ENCODE measurements at places on chromosomes 6 and 20.

DNA sequence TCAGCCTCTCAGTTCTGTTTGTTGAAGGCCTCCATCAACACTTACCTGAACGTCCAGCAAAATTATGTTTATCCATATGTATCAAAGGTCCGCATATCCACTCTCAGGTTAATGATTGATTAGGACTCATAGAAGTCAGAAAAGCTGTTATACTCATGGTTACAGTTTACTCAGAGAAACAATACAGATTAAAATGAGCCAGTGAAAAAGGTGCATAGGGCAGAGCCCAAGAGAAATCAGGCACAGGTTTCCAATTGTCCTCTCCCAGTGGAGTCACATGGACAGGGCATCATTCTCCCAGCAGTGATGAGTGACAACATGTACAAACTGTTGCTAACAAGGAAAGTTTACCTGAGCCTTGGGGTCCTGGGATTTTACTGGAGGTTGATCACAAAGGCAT, 36.2 kb downstream of the THEMIS start:
- DNase-seq, result no peak

DNA sequence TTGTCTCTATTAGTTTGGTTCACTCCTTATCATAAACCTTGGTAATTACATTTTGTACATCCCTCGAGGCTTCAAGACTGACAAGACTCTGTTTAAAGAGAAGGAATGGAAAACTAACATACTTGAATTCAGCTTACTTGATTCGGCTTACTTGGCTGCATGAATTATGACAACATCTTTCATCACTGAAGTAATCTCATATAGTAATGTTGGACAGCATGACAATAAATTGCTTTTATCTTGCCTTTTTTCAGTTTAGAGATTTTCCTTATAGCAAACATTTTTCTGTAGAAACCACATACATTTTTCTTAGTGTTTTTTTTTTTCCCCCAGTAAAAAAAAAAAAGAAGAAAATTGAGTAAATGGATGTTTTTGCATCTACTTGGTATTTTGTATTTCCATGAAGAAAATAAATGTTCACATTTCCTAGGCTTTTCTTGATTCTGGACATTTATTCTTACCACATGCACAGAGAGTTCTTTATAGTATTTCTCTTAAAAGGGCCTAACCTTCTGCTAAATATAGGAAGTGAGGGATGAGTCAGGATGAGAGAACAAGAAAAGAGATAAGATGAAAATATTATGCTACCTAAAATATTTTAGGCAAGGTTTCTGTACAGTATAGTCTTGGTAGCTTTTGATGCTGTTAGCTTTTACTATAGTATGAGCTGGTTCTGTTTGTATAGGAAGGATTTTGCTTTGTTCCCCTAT, 101.0 kb upstream of the HDGFL1 start:
- DNase-seq, result no peak

DNA sequence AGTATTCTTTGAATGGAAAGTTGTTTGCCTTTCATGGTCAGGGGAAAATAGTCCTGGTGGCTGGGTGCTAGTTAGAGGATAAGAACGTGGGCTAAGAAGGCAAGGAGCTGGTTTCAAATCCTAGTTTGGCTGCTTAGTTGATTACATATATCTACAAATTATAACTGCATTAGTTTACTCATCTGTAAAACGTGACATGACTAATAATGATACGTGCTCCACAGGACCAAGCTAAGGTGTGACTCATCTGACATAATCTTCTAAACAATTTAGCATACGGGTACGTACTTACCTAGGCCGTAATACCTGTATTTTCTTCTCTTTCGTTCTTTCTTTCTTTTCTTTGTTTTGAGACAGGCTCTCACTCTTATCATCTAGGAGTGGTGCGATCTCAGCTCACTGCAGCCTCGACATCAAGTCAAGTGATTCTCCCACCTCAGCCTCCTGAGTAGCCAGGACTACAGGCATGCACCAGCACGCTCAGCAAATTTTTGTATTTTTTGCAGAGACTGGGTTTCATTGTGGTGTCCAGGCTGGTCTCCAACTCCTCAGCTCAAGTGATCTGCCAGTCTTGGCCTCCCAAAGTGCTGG, 1274.2 kb upstream of the GJE1 start:
- no peak for DNase-seq

GRCh38 chr6:120355822-120356221, 978.5 kb downstream of the TBC1D32 start:
- no peak for DNase-seq

DNA sequence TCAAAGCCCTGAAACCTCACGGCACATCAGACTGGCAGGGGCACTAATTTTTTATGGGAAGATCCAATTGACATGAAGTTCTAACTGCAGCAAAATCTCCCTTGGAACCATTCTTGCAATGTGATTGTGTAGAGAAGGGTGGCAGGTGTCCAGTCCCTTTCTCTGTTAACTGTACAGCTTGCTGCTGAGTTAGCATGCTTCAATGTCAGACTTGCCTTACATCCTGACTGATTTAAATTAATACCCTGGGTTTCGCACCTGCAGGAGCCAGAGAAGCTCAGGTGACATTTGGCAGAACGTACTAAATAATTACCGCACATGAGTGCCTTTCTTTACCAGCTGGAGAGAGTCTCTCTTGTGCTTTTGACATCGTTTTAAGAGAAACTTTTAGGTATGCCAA, 123.0 kb downstream of the DOK5 start:
- DNase-seq, result no peak

GRCh38 chr6:151096255-151096612, 143.5 kb upstream of the AKAP12 start:
- no peak for DNase-seq

DNA sequence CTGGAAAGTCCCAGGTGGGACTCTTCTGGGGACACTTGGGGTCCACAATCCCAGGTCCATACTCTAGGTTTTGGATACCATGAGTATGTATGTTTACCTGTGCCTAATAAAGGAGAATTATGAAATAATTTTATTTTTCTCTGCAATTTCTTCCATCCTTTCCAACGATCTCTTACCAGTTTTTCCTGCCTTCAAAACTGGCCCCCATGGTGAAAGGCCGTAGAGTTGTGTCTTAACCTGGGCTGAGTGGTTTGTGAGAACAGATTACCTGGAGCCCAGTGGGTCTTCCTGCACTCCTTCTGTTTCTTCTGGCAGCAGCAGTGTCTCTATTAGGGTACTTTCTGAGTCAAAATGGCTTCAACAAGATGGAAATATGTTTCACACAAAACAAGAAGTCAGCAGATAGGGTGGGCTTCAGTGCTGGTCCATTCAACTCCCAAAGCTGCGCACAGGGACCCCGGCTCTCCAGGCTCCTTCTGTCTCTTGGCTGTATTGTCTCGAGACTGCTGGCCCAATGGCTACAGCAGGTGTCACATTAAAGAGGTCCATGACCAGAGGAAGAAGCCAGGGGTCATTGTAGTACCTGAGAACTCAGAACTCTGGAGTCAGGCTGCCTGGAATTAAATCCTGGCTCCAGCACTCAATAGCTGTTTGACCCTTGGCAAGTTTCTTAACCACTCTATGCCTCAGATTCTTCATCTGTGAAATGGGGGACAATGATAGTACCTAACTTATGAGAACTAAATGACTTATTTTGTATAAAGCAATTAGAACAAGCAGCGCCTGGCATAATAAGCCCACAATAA, 10.5 kb upstream of the RBCK1 start:
- no peak for DNase-seq

GRCh38 chr20:62721511-62722370, 13.1 kb downstream of the NTSR1 start:
- DNase-seq, result no peak

GRCh38 chr6:93196406-93196970, 222.9 kb downstream of the EPHA7 start:
- no peak for DNase-seq

GRCh38 chr20:49507741-49508434, 25.4 kb upstream of the KCNB1 start:
- DNase-seq, result no peak

DNA sequence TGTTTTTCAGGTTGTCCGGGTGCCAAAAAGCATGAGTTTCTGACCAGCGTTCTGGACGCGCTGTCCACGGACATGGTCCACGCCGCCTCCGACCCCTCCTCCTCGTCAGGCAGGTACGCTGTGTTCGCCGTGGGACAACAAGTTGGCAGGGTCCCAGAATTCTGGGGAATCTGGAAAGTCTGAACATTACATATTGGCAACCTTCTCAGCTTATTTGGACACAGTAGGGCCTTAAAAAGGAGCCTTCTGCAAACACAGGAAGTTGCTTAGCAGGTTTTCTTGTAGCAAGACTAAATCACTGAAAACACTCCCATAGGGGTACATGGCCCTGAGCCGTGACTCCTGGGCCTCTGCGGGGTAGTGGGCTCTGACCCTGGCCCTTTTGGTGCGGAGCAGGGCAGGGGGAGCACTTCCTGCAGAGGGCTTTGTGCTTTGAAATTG, 209.7 kb downstream of the SMOC2 start:
- DNase-seq, result no peak

DNA sequence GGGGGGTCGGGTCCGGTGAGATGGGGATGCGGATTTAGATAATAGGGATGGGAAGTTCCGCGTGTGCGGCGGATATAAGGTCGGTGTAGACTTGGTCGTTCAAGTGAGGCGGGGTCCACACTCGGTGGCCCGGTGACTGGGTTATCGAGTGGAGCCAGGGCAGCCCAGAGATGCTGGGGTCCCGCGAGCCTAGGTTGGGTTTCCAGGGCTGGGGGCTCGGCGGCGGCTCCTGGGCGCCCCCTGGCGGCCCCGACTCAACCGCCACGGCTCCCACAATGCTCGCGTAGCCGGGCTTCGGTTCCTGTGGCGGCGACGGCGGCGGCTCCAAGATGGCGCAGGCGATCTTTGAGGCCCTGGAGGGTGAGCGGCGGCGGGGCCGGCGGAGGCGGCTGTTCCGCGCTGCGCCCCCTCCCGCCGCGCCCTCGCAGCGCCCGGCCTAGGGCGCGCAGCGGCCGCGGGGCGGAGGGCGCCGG, at the start of gene ZNF341:
Gene ZNF341 (plus strand): TSS at position 304 of the 473 bp plus-strand sequence. CDS start 26 bp downstream, at position 330.
- peak; percentile 80 for DNase-seq

DNA sequence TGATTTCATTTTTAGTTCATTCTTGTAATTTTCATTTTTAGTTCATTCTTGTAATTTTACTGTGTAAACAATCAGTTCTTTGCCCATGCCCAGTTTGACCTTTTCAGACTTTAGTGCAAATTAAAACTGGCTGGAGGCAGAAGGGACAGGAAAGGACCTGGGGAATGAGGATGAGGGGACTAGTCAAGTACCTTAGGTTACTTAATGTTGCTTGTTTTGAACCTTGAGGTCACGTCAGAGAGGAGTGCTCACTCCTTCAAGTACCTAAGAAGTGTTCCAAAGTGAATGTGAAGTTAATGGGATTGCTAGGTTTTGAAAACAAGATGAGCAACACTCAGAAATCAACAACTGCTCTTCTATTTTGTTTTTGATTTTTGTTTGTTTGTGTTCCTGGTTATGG, 82.5 kb downstream of the FOXO3 start:
- DNase-seq, result no peak

GRCh38 chr6:169617562-169617961, 84.3 kb downstream of the WDR27 start:
- DNase-seq, result no peak

DNA sequence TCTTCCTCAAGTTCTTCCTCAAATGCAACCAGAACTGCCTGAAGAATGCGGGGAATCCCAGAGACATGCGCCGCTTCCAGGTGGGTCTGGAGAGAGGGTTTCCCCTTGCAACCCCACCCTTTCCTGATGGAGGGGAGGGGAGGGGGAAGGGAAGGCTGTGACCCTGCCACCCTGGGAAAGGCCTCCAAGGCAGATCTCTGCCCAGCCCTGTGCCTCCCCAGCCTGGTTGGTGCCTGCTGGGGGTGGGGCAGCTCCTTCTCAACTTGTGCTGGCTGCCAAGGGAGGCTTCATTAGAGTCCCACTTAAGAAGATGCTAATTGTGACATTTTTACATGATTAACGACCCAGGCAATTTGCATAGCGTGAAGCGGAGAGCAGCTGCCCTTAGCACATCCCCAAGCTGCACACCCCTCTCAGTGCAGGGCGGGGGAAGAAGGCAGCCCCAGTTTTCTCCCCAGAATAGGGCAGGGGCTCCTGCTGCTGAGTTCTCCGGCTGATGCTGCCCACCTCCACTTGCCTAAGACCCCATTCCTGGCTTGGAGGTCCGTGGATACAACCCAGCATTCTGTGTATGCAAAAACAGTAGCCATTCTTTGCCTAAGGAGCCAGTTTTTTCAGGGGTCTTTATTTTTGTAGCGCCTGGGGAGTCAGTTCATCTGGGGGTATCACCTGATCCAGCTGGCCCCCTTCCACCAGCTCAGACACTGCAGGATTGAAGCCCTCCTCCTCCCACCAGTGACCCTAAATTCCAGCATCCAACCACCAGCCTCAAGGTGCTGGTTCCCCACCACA, 51.7 kb downstream of the CPXM1 start:
- DNase-seq, result no peak

- DNase-seq, result no peak
Observed at GRCh38 chr6:77133031-77133430, 330.3 kb downstream of the HTR1B start.

DNA sequence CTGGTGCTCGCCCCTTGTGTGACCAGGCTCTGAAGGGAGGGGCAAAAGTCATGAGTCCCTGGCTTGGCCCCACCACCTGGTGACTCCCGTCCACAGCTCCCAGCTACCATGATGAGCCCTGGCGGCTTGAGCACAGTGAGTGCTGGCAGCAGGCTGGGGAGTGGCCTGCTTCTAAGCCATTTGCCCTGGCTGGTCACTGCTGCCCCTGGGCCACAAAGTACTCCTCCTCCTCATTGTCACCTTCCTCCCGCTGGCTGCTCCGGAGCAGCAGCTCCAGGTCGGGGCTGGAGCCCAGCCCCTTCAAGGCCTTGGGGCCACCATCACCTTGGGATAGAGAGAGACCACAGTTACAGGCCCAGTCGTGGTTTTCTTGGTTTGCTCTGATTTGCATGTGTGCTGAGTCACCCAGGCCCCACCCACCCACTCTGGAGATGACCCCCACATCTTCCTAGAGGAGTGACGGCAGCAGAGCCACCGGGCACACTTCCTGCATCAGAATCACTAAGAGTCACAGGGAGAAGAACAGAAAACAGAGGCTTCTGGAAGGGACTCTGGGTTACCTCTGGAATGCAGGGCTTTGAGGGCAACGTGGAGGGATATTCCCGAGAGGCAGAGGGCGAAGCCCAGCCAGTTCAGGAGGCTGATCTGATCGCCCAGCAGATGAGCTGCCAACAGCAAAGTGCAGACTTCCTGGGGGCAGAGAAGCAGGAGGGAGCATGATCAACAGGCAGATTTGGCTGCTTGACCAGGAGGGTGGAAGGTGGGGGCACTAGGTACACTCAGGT, 42.1 kb upstream of the CDH22 start:
- DNase-seq, result no peak

Data from stimulated activated CD8-positive, alpha-beta memory T cell treated with anti-CD3 and anti-CD28 coated beads, Interleukin-4, amount 100 ng/mL, for 1 hour (primary cell).